ENCODE measurements at places on chromosomes 1 and 21.

DNA sequence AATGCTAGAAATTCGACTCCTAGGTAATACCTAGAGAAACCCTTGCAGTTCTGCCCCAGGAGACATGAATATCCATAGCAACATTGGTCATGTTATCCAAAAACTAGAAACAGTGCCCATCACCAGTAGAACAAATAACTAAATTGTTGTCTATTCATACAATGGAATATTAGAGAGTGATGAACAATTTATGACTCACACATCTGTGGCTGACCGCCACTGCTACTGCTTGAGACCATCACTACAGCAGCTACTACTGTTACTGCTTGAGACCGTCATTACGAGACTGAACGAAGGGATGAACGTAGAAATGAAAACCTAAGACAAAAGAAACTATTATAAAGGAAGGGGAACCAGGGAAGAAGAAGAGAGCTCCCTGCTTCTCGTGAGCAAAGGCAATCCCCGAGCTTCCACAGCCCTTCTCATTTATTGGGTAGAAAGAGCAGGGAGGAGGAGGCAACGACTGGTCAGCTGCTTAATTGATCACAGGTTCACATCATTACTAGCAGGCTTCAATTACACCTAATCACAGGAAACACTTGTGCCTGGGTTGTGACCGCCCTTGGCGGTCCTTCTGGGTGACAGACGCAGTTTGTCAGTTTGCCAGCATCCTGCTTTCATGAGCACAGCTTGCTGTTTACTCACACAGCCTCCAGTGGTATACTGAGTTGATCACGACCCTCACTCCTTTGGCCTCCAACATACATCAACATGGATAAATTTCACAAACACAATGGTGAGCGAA is 14.1 kb upstream of the PADI4 start:
- DNase-seq = no peak

DNA sequence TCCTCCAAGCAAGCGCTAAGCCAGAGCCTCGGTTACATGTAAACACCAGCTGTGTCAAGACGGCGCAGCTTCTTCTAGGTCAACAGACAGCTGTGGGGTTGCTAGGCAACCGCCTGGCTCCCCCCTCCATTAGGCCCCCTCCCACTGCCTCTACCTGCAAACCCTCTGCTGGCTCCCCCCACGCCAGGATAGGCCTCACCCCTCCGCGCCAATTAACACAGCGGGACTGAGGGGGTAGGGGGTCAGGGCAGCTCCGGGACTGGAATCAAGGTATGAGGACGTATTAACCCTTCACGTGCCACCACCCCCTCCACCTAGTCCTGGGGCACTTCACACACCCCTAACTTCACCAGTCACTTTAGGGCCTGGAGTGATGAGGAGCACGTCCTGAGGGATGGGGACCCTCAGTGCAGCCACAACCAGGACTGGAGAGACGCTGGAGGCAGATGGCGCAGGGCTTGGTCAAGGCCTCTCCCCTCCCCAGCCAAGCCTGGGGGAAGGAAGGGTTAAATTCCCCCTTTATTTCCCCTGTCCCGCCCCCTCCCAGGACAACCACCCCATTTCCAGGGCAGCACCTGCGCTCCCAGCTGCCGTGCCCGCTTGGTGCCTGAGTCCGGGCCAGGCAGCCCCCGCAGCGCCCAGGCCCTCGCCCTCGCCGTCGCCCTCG is 37.4 kb upstream of the WASF2 start:
- peak; percentile 45 for DNase-seq

DNA sequence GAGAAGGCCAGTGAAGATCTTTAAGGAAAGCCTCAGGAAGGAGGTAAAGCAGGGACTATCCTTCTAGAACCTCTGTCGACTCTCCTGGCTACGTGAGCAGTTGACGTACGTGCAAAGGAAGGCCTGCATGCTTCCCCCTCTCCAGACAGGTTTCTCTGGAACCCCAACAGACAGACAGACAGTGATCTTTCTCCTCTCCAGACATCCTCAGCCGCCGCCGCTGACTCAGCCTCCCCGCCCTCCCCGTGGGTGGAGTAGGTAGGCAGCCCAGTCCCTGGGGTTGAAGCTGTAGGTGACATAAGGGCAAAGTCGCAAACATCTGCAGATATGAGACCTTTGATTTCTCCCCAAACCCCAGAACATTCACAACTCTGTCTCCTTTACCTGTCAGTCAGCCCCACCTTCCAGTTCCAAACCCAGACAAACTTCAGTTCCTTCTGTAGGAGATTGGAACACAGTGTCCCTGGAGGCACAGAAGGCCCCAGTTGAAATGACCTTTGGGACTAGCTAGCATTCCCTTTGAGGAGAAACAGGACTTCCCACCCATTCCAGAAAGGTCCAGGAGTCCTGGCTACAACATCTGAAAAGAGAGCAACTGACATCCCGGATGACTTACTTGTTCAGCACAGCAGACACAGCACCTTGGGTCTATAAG is 146.0 kb upstream of the JUN start:
- DNase-seq = no peak

DNA sequence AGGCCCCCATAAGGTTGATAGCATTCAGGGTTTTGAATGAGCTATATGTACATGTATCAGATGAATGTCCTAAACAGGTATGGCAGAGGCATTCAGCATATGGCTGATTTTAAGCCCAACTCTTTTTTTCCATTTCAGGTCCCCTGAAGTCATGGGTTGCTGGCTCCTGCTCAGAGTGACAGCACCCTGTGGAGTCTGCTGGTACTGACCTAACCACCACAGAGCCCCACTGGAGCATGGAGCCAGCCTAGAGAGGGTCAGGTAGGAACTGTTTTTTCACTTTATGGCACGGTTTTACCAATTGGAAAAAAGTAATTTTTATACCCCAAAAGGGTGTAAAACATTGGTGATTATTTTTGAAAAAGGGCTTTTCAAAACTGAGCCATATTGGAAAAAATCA is 82.5 kb upstream of the MPC2 start:
- DNase-seq = no peak

- no peak for DNase-seq
Observed at GRCh38 chr1:155951753-155952504, 10.5 kb downstream of the RXFP4 start.

GRCh38 chr1:18575620-18576019 is 55.0 kb upstream of the PAX7 start:
- peak; percentile 61 for DNase-seq

GRCh38 chr21:33403128-33403785 is at the start of gene IFNGR2:
TSS of gene IFNGR2 (plus strand) at chr21:33403413. CDS start at chr21:33403544, 131 bp downstream.
- peak; percentile 58 for DNase-seq

- no peak for DNase-seq
Observed at GRCh38 chr1:18100060-18100459, 7.5 kb upstream of the IGSF21 start.

DNA sequence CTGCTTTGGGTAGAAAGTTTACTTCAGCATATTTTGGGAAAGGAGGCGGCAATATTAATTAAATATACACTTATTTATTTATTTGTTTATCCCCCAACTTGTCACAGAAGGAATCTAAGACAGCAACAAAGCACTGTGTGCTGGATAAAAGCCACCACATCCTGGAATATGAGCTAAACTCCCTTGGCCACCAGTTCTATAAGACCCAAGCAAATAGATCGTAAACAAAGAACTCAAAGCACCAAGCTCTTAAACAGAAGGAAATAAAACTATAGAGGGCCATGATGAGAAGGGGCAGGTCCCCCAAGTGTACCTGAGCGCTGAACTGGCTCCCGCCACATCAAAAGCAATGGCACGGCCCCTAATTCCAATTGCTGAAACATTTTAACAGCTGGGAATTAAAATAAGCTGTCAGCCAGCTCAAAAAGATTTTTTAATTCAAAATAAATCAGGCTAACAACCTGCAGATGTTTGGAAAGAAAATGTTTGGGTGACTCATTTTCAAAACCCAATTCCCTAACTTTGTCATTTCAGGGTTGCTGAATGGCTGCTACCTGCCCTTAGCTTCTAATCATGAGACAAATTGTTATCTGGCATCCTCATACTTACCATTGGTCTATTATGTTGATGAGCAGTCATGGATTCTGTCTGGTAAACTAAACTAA is 127.1 kb downstream of the SLC30A10 start:
- no peak for DNase-seq

- no peak for DNase-seq
Observed at GRCh38 chr1:228475812-228476211, 11.4 kb upstream of the RNF187 start.

GRCh38 chr1:91124989-91125417 is 103.2 kb upstream of the ZNF644 start:
- DNase-seq = no peak

DNA sequence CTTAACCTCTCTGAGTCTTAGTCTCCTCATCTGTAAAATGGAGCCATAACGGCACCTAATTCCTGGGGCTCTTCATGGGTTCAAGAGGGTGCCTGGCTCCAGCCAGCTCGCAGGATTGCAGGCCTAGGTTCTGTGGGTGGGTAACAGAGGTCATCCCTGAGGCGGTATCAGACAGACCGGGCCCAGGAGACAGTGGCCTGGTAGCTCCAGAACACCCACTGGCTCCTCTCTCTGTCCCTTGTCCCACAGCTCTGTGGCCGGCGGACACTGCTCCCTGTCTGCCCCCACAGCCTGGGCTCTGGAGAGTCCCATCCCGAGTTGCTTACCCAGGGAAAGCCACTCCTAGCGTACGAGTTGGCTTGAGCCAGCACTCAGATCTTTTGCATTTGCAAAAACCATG is 150.3 kb downstream of the PEX14 start:
- DNase-seq = no peak

DNA sequence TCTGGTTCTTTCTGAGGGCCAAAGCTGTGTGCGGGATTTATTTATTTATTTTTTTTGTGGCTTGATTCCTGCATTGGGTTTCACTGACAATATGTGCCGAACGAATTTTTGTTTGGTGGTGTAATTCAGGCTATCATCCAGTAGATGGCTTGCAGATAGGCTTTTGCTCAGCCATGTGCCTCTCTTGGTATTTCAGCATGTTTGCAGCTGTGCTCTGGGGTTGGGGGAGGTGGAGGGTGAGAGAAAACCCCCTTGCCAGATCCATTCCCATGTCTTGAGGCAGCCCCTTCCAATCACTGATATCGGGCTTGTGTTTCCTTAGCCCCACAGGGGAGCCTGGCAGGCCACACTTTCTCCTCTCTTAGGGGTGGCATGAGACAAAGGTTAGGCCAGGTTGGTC is 302.4 kb downstream of the PTGER3 start:
- no peak for DNase-seq

- no peak for DNase-seq
Observed at GRCh38 chr1:208270651-208271141, 26.5 kb upstream of the PLXNA2 start.

GRCh38 chr1:203475012-203475981 is at the start of gene PRELP:
TSS of gene PRELP (plus strand) at chr1:203475806. CDS start at chr1:203483185, 7,379 bp downstream.
- no peak for DNase-seq

GRCh38 chr1:86200901-86201300 is 44.3 kb upstream of the COL24A1 start:
- DNase-seq = no peak

GRCh38 chr1:205301205-205301821 is 20.2 kb downstream of the NUAK2 start:
- DNase-seq = no peak

DNA sequence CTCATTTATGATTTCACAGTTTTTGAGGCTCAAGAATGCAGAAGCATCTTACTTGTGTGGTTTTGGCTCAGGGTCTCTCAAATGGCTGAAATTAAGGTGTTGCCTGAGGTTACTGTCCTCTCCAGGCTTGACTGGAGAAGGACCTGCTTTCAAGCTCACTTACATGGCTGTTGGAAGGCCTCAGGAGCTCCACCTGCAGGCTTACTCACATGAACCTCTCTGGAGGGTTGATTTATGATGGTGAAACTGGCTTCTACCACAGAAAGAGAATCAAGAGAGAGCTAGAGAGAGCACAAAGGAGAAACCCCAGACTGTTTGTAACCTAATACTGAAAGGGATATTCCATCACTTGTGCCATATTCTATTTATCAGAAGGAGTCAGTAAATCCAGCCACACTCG is 6.2 kb upstream of the KCNK2 start:
- no peak for DNase-seq

- DNase-seq = no peak
Observed at GRCh38 chr1:48472638-48473037, 634 bp upstream of the SPATA6 start.

DNA sequence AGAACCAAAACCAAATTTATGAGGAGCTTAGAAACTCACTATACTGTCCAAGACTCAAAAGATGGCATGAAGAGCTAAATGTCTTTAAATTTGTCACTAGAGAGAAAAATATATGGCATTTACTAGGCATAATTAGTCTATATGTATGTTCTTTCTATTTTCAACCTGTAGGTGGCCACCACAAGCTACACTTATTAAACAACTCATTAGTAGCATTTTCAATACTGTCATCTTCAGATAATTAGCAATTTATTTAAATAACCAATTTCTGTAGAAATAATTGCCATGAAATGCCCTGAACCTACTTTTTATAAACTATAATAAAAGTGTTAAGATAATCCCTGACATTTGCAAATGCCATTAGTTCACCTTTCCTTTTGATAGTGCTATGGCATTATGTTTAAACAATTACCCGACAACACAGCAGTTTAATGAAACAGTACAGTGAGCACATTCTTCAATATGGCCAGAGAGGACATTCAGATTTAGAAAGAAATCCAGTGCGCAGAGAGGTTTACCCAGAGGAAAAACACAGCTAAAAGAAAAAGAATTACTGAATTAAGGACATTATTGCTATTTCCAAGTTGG is 522.5 kb downstream of the PTBP2 start:
- no peak for DNase-seq

GRCh38 chr1:21330544-21330943 is 40.3 kb upstream of the ECE1 start:
- no peak for DNase-seq

DNA sequence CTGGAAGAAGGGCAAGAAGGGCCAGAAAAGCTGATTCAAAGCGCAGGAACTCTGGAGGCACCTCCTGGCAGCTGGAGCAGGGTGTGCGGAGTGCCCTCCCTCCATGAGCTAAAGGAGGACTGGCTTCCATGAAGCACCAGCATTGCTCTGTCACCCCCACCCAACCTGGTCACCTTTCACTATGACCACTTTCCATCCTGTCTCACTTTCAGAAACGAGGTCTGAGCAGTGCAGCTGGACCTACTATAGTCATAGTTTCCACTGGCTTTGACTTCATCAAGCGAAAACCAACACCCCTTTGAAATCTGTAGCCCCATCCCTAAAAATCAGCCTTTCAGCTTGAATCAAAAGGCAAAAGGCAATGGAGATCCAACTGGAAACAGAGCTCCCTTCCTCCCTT is 84.8 kb upstream of the CACNA1E start:
- DNase-seq = no peak

GRCh38 chr1:169371404-169371803 is 3.4 kb downstream of the BLZF1 start:
- DNase-seq = no peak

DNA sequence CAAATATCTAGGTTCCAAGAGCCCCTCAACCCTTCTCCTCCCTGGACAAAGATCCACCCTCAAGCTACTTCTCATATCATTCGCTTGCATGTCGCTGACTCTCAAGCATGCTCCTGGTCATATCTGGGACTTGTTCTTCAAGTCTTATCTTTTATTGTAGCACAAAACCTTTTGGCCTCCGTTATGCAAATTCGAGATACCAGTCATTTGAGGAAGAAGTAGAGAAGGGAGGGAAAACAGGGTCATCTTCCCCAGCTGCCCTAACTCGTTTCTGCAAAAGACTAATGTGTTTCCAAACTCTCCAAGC is 63.8 kb upstream of the ETS2 start:
- DNase-seq = no peak

GRCh38 chr1:208381481-208381880 is 137.3 kb upstream of the PLXNA2 start:
- no peak for DNase-seq

- no peak for DNase-seq
Observed at GRCh38 chr1:166874464-166874863, 1.6 kb downstream of the TADA1 start.

GRCh38 chr21:41995577-41995976 is 14.6 kb downstream of the ZBTB21 start:
- DNase-seq = no peak

GRCh38 chr1:64880449-64880848 is 85.9 kb downstream of the JAK1 start:
- no peak for DNase-seq

All from dorsolateral prefrontal cortex (tissue), 122 donors.